ENCODE measurements at places on chromosomes 6 and 20.

DNA sequence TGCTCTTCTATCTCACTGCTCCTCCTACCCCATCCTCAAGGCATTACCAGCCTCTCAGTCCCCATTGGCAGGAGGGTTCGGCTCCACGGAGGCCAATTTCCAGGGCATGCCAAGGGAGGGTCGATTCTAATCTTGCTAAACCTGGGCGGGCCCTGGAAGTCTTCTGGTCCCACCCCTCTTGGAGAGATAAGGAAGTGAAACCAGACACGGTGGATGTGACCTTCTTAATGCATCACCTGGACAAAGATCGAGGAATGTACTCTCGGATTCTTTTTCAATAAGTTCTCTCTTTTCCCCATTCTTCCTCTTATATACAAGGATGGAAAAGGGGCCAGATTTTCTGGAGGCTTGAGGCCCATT lies 112.2 kb upstream of the ARMC2 start:
- DNase-seq = no peak

- DNase-seq = no peak
These were observed 158.3 kb downstream of the SYCP2 start for GRCh38 chr20:59774921-59775686.

DNA sequence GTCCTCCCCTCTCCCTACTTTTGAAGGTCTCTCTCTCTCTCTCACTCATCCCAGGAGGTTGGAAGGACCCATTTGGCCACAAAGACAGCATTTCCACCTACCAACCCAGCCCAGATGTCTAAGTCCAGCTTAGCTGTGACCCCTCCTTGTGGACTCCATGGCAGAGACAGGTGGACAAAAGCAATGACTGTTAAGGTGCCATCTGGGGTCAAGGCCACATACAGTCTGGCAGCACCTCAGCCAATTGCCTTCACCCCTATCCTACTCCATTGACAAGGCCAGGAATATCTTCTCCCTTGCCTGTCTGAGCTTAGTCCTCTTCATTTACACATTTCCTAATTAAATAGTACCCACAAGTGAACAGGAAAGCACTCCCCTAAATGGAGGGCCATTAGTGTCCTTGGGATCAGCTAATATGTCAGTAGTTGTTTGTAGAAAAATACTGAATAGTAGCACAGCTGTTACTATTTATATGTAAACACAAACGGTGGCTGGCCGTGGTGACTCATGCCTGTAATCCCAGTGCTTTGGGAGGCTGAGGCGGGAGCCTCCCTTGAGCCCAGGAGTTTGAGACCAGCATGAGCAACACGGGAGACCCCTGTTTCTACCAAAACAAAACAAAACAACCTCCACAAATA lies 28.8 kb downstream of the GCM1 start:
- DNase-seq = no peak

- no peak for DNase-seq
These were observed 127.0 kb downstream of the PACRG start for GRCh38 chr6:162854734-162855191.

- no peak for DNase-seq
These were observed 9.9 kb upstream of the PCIF1 start for GRCh38 chr20:45924391-45925261.

- DNase-seq = no peak
These were observed 6.0 kb downstream of the FUCA2 start for GRCh38 chr6:143505537-143505936.

GRCh38 chr6:163711615-163712565 lies 297.4 kb downstream of the QKI start:
- no peak for DNase-seq

DNA sequence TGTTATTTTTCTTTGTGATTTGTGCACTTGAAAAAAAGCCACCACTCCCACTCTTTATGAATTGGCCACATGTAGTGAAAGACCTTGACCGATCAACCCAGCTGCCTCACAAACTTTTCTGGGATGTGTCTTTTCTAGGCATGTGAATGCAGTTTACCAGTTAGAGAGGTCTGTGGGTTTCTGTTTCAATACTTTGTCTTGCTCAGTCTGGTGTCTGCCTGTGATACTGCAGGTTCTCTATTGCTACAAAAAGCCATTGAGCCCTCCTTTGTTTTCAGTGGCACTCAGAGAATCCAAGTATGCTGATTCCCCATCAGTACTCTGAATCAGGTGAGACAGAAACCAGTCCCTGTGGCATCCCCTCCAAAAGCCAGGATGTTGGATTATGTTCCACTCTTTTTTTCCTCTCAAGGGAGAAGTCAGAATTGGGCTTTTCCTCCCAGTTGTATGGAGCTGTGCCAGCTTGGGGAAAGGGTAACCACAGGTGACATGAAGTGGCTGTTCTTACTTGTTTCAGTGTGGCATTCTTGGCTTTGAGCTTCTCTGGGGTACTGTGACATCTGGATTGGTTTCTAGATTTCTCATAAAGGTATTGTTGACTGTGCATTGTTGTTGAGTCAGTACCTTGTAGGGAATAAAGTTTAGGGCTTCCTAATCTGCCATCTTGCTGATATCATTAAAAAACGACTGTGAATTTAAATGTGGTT lies 26.3 kb upstream of the ZFP64 start:
- no peak for DNase-seq

- no peak for DNase-seq
These were observed 46.5 kb upstream of the IFNGR1 start for GRCh38 chr6:137265561-137266308.

GRCh38 chr20:51097351-51098120 lies 74.6 kb upstream of the KCNG1 start:
- DNase-seq = no peak

DNA sequence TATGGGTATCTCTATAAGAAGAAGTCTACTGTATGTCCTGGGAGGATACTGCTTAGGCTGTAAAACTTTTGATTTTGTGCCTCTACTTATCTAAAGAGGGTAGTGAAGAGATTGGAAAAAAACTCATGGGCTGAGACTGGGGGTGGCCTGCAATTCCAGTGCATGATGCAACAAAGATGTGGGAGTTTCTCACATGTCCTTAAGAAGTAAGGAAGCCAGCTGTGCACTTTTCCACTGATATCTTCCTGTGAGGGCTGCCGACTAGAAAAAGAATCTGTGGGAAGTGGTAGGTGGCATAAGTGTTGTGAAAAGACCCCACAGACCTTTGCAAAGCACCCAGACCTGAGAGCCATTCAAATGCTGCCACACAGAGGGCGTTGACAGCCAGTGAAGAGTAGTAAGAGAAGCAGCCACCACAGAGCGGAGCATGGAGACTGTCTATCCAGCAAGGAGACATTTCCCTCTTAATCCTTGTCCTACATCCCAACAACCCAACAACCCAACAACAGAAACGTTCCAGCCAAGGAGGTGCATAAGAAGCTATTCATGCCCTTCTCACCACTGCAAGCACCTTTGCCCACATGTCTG lies 65.1 kb downstream of the PFDN4 start:
- DNase-seq = no peak

- no peak for DNase-seq
These were observed 96.4 kb downstream of the MOXD1 start for GRCh38 chr6:132304891-132305305.

GRCh38 chr6:56448046-56448445 lies 194.6 kb downstream of the DST start:
- DNase-seq = no peak

DNA sequence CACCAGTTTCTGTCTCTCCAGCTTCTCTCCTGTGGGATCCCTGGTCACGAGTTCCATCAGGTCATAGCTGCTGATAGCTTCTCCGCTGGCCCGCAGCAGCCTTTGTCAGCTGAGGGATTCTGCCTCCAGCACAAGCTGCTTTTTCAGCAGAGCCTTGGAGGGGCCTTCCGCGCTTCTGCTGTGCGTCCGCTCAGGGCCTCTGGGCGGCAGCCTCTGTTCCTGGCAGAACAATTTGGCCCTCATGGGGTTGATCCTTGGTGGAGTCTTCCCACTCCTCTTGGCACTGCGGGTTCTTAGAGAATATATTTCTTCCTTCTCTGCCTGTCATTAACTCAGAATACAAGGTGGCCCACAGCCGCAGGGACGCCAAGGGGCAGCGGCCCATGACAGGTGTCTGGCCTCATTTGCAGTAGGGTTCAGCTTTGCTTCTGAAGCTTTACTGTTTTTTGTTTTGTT lies 158.8 kb downstream of the DTNBP1 start:
- DNase-seq = no peak

- no peak for DNase-seq
These were observed 20.1 kb downstream of the SERPINB1 start for GRCh38 chr6:2821554-2821953.

- DNase-seq = no peak
These were observed 58.2 kb upstream of the IL20RA start for GRCh38 chr6:137102851-137103492.

DNA sequence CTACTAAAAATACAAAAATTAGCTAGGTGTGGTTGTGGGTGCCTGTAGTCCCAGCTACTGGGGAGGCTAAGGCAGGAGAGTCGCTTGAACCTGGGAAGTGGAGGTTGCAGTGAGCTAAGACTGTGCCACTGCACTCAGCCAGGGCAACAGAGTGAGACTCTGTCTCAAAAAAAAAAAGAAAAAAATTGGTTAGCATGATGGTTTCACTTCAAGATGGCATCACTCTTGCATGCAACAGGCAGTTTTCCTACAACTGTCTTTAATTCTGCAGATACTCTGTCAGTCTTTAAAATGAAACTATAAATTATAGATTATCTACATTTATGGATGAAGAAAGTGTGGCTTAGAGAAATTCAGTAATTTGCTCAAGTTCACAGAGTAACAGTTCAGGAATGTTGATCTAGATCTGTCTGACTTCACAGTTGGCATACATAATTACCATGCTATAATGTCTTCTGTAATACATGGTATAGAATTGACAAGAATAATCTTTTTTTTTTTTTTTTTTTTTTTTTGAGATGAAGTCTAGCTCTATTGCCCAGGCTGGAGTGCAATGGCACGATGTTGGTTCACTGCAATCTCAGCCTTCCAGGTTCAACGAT lies 27.0 kb downstream of the ITCH start:
- no peak for DNase-seq
